ENCODE measurements at places on chromosomes 5 and 9.

DNA sequence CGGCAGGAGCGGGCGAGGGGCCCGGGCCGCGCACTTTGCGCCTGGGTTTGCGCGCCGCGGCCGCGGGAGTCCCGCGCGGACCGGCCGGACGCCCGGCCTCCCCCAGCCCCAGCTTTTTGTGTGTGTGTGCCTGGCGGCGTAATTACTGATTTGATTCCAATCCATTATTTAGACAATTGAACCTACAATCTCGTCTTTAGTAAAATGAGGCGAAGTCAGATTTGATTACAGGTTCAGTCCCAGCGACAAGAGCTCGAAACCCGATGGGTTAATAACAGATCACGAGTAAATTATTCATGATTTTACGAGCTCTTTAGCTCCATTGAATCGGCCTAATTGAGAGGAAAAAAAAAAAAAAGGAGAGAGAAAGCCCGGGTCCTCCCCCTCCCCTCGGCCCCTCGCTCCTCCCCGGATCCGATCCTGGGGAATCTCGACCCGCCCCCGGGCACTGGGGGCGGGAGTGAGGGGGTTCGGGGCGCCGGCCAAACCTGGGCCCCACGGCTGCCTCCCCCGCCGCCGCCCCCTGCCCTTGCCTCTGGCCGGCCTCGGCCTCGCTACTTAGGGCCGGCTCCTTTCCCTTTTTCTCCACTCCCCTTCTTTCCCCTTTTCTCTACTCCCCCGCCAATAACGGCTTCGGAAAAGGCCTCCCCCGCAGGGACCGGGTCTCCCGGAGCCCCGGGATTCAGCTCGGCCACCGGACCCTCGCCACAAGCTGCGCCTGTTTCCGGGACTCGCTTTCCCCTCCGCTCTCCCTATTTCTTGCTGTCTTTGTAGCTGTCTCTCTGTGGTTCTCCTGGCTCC, 6.6 kb downstream of the LHX2 start:
- no peak for DNase-seq

GRCh38 chr5:76251656-76252055, 151.4 kb upstream of the IQGAP2 start:
- no peak for DNase-seq

DNA sequence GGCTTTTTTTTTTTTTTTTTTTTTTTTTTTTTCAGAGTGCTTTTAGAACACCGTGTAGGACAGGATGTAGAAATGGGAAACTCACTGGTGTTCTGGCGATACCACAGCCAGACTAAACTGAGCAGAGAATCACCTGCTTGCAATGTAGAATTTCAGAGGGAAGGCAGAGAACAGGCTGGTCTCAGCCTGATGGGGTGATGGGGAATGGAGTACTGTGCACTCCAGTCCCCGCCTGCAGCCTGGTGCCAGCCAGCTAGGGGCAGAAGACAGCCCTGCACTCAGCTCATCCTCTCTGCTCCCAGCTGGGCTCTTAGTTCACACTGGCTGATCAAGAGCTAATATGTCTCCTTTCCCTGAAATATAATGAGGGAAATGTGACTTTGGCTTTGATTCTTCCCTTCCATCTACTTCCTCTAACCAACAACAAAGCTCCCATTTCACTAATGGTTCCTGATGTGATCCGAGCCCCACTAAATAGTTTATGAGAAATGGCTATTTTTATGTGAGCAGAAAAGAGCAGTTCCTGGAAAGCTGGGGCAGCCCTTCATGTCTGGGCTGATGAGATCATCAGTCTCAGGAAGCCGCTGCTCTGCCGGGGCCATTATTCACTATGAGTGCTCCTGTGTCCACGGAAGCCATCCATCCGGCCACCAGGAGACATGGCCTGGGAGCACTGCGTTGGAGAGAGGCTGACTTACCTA, 209.7 kb downstream of the GADD45G start:
- no peak for DNase-seq

- DNase-seq, result no peak
These were observed 199.0 kb downstream of the DTWD2 start for GRCh38 chr5:118789366-118789765.
